ENCODE measurements at places on chromosomes 6 and 20.

DNA sequence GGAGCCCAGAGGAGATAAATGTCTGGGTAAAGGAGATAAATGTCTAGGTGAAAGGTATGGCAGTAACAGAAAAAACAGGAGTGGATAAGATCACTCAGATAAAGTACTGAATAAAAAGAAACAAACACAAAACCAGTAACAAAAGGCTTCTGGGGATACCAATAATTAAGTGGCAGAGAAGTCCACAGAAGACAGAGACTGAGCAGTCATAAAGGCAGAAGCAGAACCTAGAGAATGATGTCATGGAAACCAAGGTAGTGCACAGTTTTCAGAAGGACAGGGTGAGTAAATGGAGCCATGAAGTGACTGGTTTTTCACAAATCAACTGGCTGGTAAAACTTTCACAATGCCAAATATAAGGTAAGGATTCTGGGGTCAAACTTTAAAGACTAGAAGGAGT is 80.9 kb upstream of the PLN start:
- DNase-seq, result no peak

DNA sequence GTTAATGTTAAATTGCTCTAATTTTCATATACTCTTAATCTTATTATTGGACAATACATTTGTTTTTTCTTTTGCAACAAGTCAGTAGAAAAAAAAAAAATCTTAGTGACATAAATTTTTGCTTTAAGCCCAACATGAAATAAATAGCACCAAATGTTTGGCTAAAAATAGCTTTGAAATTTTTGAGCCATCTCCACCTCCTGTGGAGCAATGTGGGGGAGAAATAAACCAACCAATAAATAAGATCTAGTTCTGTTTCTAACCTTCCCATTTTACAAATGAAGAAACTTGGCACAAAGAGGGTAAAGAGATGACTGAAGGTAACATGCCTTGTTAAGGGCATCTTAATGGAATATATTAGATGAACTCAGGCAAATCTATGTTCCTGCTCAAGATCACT is 91.4 kb downstream of the PRKN start:
- DNase-seq, result no peak

DNA sequence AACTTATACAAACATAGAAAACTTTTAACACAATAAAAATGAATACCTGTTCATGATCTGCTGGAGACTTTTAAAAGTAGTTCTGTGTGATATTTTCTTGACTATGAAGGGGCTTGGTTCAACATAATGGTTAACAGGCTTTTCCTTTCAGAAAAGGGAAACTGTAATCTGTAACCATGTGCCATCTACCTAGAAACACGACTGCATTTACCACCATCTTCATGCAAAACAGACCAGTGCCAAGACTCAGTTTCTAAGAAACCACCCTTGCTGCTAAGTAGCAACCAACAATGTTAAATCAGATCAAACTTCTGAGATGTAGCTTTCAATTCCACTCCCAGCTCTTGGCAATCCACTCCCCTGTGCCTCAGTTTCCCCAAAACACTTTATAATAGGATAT is 15.7 kb downstream of the STAU1 start:
- no peak for DNase-seq

- no peak for DNase-seq
Observed at GRCh38 chr6:131765804-131766135, 42.0 kb upstream of the ENPP1 start.

DNA sequence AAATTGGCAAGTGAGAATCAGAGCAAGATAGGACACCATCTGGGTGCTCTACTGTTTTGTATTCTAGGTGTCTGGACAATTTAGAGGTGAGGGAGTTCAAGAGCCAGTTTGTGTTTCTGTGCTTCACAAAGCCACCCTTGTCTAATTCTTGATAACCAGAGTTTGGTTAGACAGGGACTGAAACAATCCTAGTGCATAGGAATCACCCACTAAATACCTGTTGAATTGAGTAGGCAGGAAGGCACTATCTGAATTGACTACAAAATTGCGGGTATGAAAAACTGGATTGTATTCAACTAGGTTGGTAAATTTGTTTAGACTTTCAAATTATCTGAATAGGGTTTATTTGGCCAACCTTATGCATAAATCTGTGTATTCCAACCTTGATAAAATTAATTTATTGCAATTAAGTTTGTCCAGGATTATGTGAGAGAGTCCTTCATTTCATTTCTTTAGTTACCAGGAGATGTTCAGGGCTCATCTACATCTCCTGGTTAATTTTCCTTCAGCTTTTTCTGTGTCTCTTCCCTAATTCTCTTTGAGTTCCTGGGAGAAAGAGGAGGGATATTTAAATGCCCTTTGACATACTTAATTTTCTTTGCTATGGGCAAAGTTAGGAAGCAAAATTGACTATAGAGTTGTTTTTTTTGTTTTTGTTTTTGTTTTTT is 1.7 kb downstream of the TPX2 start:
- DNase-seq, result no peak

DNA sequence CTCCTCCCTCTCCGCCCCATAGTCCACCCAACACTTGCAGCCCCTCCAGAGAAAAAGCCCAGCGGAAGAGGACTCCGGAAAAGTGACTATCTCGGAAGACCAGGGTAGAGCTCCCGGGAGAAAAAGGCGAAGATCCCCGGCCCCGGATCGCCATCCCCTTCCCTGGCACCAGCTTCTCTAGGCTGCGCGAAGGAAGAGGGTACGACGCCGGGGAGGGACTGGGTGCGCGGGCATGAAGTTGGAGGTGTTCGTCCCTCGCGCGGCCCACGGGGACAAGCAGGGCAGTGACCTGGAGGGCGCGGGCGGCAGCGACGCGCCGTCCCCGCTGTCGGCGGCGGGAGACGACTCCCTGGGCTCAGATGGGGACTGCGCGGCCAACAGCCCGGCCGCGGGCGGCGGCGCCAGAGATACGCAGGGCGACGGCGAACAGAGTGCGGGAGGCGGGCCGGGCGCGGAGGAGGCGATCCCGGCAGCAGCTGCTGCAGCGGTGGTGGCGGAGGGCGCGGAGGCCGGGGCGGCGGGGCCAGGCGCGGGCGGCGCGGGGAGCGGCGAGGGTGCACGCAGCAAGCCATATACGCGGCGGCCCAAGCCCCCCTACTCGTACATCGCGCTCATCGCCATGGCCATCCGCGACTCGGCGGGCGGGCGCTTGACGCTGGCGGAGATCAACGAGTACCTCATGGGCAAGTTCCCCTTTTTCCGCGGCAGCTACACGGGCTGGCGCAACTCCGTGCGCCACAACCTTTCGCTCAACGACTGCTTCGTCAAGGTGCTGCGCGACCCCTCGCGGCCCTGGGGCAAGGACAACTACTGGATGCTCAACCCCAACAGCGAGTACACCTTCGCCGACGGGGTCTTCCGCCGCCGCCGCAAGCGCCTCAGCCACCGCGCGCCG is 822 bp downstream of the FOXQ1 start:
- no peak for DNase-seq

GRCh38 chr20:32645134-32645533 is 28.6 kb downstream of the C20orf203 start:
- no peak for DNase-seq

DNA sequence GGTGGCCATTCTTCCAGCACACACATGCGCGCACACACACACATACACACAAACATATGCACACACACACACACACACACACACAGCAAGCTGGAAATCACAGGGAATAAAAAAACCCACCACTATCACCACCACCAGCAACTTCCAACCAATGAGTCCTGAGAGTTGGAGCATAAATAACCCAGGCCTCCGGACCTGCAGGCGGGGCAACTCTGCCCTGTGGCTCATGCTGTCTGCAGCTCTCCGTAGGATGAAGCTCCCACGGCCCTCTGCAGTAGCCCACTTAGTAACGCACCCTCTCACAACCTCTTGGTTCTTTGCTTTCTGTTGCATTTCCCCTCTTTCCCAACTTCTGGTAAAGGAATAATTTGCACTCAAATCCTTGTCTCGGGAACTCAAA is 275.2 kb downstream of the PREX1 start:
- DNase-seq, result no peak

GRCh38 chr6:79671600-79672266 is 40.6 kb downstream of the SH3BGRL2 start:
- DNase-seq, result no peak

DNA sequence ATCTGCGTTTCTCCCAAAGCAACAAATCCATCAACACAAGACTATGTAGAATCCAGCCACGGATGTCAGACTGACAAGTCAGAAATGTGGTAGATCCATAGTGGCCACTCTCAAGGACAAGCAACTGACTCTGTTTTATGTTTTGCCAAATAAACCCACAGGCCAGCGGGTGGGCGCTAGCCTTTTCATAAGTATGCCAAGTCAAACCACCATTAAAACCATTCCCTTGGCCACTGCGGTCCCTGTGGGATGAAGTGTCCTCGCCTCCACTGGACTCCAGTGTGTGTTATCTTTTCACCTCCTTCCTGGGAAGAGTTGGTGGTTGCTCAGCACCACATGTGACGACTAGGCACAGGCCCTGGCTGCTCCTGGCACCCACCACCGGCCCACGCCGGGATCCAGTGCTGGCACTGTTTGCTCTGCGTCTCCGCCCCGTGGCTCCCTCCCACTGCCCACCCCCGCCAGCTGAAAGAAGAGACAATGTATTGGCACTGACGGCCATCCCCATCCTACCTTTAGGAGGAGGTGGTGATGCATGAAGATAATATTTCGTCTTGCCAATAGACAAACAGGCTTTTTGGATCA is 103.4 kb downstream of the FOXC1 start:
- no peak for DNase-seq

- DNase-seq, result peak; percentile 52
Observed at GRCh38 chr6:30102970-30103871, 9.7 kb downstream of the TRIM31 start.

GRCh38 chr6:65719101-65719500 is 12.1 kb upstream of the EYS start:
- DNase-seq, result no peak

- no peak for DNase-seq
Observed at GRCh38 chr20:53692465-53693067, 98.9 kb upstream of the ZNF217 start.

DNA sequence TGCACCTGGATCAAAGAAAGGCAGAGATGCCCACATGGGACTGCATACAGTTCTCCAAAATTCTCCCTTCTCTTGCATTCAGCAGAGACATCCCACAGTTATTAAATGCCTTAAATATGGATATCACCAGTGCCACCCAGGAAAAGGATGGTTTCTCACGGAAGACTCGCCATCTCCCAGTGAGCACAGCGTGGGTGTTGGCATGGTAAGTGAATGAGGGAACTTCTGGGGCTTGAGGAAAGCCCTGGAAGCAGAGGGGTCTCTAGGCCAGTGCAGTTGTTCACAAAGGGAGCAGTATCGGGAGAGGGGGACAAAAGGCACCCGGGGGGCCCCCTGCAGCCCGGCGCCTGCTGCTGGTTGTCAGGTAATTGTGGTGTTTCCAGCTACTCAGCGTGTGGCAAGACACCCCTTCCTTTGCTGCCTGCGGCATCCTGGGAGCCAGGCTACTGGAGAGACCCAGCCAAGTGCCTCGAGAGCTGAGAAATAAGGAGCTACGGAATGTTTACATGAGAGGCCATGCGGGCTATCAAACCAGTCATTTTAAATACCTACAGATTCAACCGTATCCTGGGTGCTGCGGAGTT is 125.4 kb downstream of the PXDC1 start:
- no peak for DNase-seq

GRCh38 chr20:3031524-3032147 is 11.8 kb upstream of the GNRH2 start:
- no peak for DNase-seq

- DNase-seq, result no peak
Observed at GRCh38 chr20:37298190-37298939, 8.9 kb downstream of the MANBAL start.

DNA sequence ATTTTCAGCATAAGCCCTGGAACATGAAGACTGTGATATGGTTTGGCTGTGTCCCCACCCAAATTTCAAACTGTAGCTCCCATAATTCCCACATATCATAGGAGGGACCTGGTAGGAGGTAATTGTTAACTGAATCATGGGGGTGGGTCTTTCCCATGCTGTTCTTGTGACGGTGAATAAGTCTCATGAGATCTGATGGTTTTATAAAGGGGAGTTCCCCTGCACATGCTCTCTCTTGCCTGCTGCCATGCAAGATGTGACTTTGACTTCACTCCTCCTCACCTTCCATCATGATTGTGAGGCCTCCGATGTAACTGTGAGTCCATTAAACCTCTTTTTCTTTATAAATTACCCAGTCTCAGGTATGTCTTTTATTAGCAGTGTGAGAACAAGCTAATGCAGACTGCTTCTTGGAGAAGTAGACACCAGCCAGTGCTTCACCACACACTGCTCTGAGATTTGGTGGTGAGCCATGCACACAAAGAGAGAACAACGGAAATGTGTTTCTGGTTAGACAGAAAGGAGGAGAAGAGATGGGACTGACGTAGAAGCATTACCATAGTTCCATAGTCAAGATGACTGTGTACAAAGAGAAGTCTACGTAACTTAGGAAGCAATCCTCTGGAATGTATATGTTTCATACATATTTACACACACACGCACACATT is 97.8 kb downstream of the BACH2 start:
- DNase-seq, result no peak

- DNase-seq, result no peak
Observed at GRCh38 chr6:168499045-168499650, 58.2 kb downstream of the SMOC2 start.

DNA sequence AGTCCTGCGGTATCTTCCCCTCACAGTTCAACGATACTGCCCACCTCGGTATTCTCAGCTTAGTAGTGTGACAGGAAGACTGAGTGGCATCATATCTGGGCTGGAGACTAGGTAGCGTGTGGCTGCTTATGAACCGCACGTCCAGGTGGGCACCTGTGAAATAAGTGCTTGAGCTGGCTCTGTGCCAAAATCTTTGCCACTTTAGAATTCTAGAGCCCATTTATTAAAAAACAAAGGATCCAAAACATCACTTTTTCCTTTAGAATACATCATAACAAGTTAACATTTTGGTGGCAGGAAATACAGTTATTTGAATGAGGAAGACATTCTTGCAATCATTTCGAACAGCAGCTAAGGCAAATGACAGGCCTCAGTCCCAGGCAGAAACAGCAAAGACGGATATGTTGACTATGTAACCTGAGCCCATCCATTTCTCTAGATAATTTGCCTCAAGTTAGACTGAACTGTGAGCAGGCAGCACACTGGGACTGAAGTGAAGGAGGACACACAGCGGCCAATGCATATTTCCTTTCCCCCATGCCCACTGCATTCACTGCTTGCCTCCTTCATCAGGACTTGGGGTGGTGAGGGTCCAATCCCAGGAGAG is 136.6 kb downstream of the GMDS start:
- peak; percentile 55 for DNase-seq
